Right cardiac atrium (tissue), 5 donors: ENCODE measurements at places on chromosomes 12 and 14. TPM values are rescaled to one million over a fixed set of nuclear protein-coding genes. Genes with fewer than 3 reads are reported as not detected.

Gene TAS2R13
- 1.8 TPM for total RNA-seq

Gene SIX1
- total RNA-seq, result not detected

- no peak for DNase-seq
Observed at GRCh38 chr12:54294953-54295566, 5.8 kb downstream of the NFE2 start.

GRCh38 chr12:80045594-80045993 is 53.7 kb upstream of the OTOGL start:
- no peak for DNase-seq

Gene CLEC2D
- total RNA-seq, result 13.5 TPM

- DNase-seq, result no peak
Observed at GRCh38 chr14:22667881-22668280, 23.7 kb upstream of the OR6J1 start.

- no peak for DNase-seq
Observed at GRCh38 chr12:100666588-100666987, 93.1 kb downstream of the GAS2L3 start.

- DNase-seq, result no peak
Observed at GRCh38 chr12:48671231-48671856, 10.7 kb downstream of the KANSL2 start.

DNA sequence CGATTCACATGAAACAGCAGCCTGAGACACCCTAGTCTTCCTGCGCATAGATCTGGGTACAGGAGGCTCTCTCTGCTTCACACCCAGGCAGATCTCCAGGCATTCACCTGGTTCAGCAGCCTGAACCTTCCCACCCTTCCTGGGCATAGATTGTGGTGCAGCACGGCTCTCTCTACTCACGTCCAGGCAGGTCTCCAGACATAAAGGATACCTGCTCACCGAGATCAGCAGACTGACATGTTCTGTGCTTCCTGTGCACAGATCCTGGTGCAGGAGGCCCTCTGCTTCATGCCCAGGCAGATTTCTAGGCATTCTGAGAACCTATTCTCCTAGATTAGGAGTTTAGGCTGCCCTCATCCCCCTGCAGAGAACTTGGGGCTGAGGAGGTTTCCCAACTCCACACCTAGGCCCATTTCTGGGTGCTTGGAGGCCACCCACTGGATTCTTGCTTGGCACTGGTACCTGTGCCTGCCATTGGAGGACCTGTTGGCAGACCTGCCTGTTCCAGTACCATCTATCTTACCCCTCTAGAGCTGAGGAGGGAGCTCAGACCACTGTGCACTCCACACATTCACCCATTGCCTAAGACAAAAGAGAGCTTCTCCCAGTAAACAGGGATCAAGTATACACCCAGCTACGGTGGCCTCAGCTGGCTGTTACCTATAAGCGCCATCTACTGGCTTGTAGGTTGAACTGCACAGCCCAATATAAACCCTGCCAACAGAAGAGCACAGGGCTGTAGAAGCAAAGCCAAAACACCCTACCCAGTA is 28.0 kb upstream of the GARIN6 start:
- no peak for DNase-seq

DNA sequence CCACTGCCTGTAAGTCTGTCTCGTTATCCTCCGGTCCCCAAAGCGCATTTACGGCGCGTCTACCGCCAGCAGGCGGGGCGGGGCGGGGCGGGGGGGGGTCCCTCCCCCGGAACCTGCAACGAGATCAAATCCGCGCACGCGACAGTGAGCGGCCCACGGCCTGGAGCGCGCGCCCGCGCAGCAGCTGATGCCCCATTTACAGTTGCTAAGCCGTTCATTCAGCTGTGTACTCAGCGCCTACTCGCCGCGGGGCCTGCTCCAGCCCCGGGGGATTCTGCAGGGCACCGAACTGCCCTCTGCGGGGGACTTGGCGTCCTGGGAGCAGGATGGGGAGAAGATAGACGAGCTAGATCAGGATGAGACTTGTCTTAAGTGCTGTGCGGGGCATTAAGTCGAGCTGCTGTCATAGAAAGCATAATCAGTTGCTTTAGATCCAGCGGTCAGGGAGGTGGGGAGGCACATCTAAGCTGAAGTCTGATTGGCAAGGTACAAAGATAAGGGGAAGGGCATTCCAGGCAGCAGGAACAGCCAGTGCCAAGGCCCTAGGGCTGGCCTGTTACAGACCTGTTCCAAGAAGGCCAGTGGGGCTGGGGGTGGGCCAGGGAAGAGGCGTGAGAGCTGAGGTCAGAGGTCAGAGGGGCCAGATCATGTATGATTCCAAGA is 1.4 kb upstream of the CCDC85C start:
- DNase-seq, result peak; percentile 84

DNA sequence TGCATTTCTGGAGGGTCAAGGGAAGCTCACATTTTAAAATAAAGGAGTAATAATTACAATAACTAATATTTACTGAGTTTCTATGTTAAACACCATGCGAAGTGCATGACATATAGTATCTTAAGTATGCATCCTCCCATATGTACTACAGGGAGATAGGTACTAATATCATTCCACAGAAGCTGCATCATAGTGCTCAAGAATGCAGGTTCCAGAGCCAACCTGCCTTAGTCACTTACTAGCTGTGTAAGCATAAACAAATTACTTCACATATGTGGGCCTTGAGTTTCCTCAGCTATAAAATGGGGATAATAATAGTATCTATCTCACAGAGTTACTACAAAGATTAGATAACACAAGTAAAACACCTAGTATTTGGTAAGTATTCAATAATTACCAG is 18.3 kb downstream of the ARMH4 start:
- no peak for DNase-seq

- no peak for DNase-seq
Observed at GRCh38 chr14:40694023-40694422, 912.7 kb upstream of the LRFN5 start.

- no peak for DNase-seq
Observed at GRCh38 chr12:71748081-71748850, 6.4 kb upstream of the RAB21 start.

GRCh38 chr12:42560977-42561376 is 28.6 kb downstream of the PRICKLE1 start:
- DNase-seq, result no peak

Gene PPP4R4
- total RNA-seq, result 0.47 TPM

Gene TAS2R9
- not detected for total RNA-seq

Gene HECTD1
- 122 TPM for total RNA-seq

- DNase-seq, result no peak
Observed at GRCh38 chr14:82710267-82710841, 1176.7 kb upstream of the SEL1L start.

Gene ACOT4
- total RNA-seq, result 0.56 TPM

DNA sequence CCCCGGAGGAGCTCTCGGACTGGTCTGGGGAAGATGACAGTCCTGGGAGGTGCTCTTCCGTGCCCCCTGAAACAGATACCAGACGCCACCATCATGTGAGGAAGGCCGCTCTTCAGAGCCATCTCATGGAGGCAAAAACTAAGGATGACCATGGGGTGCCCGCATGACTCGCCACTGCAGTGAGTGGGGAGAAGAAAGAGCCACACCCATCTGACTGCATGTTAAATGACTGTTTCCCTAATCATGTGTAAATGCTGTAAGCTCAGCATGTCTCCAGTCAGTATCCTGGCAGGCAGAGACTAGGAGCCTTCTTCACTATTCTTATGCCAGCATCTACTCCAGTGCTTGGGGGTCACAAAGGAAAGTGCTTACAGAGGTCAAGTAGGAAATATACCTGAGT is 4.0 kb downstream of the STON2 start:
- DNase-seq, result no peak

DNA sequence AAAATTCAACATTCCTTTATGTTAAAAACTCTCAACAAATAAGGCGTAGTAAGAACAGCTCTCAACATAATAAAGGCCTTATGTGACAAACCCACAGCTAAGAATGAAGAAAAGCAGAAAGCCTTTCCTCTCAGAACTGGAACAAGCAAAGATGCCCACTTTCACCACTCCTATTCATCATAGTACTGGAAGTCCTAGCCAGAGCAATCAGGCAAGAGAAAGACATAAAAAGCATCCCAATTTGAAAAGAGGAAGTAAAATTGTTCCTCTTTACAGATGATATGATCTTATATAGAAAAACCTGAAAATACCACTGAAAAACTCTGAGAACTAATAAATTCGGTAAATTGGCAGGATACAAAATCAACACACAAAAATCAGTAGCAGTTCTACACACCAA is 52.1 kb downstream of the STON2 start:
- no peak for DNase-seq

Gene AMIGO2
- 8.7 TPM for total RNA-seq
